NCI-H2081 (cell line): ENCODE measurements at places on chromosomes 5 and 9.

DNA sequence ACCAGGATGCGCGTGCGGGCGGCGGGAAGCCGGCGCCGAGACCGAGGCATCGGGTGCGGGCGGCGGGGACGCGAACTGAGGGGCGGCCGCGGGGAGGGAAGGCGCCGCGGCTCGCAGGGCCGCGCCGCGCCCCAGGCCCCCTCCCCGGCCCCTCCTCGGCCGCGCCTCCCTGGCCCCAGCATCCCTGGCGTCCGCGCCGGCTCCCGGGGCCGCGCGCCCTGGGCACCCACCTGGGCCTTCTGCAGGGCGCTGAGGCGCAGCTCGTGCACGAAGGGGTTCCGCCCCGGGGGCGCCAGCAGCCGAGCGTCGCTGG, 324 bp downstream of the LPCAT1 start:
- DNase-seq = peak; percentile 77

DNA sequence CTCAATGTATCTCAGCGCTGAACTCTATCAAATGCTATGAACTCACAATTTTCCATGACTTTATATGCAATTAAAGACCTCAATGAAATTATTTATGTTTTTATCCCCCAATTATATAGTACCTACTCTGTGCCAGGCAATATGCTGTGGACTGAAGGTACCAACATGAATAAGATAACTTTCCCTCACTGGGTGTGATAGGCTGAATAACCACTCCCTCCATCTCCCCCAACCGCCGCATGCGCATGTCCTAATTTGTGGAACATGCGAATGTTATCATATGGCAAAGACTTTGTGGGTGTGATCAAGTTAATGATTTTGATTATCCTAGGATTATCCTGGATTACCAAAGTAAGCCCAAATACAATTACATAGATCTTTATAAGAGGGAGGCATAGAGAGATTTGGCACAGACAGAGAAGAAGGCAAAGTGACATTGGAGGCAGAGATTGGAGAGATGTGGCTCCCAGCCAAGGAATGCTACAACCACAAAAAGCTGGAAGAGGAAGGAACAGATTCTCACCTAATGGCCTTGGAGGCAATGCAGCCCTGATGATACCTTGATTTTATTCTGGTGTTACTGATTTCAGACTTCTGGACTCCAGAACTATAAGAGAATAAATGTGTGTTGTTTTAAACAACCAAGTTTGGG, 149.1 kb upstream of the VCAN start:
- no peak for DNase-seq

- no peak for DNase-seq
Observed at GRCh38 chr5:158640593-158640980, 459.1 kb downstream of the EBF1 start.

GRCh38 chr5:10264604-10265003, 14.5 kb downstream of the CCT5 start:
- DNase-seq = no peak

- no peak for DNase-seq
Observed at GRCh38 chr9:112520069-112520468, 33.4 kb downstream of the KIAA1958 start.

- no peak for DNase-seq
Observed at GRCh38 chr9:121885345-121885901, 207.7 kb downstream of the TTLL11 start.

DNA sequence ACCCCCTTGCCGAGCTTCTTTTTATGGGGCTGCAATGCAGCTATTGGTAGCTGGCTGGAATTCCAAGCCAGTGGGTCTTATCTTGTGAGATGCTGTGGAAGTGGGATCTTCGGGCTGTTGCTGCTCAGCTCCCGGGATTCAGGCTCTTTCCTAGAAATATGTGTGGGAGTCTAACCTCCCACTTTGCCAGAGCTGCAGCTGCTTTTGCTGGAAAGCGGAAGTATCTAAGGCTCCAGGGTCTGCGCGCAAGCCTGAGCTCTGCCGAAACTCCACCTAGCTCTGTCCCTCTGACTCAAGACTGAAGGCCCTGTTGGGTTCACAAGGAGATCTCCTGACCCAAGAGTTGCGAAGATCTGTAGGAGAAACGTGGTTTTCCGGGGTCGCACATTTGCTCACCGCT, 151.1 kb upstream of the ANKRD55 start:
- DNase-seq = no peak

GRCh38 chr5:32003981-32004380, 170.1 kb downstream of the GOLPH3 start:
- no peak for DNase-seq

- DNase-seq = no peak
Observed at GRCh38 chr5:143021595-143021994, 251.4 kb downstream of the ARHGAP26 start.

DNA sequence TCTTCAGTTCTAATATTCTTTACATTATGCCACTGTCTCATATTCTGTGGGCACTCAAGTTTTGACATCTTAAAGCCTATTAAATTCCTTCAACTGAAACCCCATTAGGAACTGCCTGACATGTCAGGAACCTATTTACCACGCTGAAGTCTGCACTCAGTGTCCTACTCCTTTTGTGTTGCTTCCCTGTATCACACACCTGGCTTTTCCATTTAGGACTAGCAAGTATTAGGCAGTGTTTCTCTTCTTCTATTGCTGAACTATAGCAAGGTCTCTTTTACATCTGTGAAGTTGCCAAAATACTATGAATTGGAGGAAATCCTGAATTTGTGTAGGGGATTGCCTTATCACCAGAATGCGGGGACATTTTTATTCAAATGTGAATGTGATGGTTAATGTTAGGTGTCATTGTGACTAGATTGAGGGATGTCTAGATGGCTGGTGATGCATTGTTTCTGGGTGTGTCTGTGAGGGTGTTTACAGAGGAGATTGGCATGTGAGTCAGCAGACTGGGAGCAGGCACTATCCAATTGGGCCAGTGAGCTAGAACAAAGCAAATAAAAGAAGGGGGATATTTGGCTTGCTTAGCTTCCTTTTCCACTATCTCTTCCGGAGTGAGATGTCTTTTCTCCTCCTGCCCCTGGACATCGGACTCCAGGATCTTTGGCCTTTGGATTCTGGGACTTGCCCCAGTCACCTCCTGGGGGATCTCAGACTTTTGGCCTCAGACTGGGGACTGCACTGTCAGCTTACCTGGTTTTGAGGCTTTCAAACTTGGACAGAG, 21.2 kb upstream of the VCAN start:
- DNase-seq = no peak

- no peak for DNase-seq
Observed at GRCh38 chr9:135619599-135619886, 19.8 kb downstream of the GLT6D1 start.

DNA sequence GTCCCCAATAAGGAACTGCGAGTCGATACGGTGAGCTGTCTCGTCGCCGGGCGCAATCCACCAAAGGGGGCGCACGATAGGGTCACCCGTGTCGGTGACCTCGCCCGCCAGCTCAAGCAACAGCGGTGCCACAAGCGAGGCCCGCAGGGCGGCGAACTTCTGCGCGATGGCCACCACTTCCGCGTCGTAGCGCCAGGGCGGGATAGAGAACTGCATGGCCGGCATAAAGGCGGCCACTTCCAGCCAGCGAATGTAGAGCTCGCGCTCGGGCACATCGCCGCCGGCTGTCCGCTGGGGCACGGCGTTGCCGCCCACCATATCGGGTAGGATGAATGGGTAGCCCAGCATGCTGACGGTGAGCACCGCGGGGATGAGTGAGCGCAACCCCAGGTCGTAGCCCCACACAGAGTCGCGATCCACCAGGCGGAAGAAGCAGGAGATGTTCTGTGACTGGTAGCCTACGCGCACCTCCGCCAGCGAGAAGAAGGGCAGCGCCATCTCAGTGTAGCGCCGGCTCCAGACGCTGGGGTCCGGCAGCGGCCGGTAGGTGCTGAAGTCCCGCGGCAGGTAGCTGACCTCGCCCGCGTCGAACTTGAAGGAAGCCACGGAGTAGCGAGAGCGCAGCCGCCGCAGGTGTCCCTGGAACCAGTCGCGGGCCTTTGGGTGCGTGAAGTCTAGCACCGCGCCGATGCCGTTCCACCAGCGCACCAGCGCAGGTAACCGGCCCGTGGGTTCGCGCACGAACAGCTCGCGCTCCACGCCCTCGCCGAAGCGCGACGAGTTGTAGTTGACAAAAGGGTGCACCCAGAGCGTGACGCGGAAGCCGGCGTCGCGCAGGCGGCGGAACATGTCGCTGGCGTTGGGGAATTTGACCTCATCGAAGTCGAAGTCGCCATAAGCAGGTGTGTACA, 5.5 kb downstream of the MYORG start:
- DNase-seq = no peak

GRCh38 chr5:113213551-113214425, 221.0 kb downstream of the TSSK1B start:
- DNase-seq = no peak

DNA sequence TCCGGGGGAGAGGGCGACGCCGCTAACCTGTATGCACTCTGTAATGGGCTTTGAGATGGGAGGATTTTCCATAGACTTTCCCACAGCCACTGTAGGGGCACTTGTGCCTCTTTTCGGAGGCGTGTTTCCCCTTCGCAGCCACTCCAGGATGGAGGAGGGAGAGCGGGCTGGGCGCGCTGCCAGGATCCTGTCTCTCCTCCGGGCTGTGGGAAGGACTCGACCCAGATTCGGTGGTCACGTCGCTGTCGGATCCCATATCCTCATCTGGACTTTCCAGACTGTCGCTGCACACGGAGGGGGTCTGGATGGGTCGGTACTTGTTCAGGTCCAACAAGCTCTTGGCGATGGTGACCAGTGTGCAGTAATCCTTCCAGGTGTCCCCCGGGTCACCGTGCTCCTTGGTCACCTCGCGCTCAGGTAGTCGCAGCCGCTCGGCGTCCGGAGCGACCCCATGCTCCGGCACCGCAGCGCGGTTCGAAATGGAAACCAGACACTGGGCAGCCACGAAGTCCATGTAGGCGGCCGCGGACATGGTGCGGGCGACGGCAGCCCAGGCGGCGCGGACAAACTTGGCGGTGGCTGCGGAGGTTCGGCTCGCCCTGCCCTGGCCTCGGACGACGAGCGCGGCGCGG, 1.5 kb downstream of the KLF9 start:
- DNase-seq = peak; percentile 56

DNA sequence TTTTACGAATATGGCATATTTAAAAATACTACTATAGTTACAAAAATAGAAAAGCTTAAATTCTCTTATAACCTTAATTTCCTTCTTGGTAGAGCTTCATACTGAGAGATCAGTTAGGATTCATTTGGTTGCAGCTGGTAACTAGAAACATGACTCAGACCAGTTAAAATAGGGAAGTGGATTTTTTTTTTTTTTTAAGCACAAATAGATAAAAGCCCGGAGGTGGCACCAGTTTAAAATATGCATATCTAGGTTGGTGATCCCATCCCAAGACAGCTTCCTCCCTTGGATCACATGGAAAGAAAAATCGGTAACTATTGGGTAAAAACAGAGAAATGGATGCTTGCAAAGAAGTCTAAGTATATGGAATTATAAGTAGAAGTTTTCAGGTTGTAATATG, 1634.3 kb downstream of the MAT2B start:
- no peak for DNase-seq

GRCh38 chr5:65184780-65185179, 296.9 kb downstream of the ADAMTS6 start:
- peak; percentile 31 for DNase-seq

DNA sequence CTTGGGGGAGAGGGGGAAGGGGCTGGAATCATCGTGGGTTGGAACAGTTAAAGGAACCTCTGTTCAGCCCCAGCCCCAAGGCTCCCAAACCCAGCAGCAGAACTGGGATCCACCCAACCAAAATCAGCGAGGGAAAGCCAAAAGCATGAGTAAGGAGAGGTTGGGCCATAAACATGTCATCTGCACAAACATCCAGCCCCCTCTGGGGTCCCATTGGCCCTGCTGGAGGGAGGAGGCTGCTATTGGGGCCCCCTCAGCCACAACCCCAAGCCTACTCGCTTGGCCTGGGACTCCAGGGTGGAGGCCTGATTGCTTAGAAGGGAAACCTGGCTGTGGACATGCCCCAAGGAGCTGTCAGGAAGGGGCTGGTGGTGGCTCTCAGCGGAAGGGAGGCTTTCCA, 154.9 kb downstream of the FGF18 start:
- no peak for DNase-seq

GRCh38 chr5:664343-664993, 28.7 kb downstream of the TPPP start:
- DNase-seq = no peak

DNA sequence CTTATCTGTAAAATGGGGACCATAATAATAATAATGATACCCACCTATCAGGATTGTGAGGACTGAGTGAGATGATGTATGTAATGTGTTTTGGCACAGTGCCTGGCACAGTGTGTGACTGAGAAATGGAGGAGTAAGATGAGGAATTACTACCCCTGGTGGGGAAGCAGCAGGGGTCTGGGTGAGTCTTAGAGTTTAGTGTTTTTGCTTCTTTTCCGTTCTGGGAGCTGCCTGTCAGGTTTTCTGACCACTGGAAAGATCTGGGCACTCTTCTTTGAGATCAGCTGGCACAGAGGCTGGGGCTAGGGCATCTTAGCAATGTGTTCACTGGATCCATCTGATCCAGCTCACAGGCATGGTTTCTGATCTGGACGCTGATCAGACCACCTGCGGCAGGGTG, 8.5 kb downstream of the LCP2 start:
- DNase-seq = no peak

- DNase-seq = no peak
Observed at GRCh38 chr9:16247188-16247875, 623.1 kb downstream of the BNC2 start.

DNA sequence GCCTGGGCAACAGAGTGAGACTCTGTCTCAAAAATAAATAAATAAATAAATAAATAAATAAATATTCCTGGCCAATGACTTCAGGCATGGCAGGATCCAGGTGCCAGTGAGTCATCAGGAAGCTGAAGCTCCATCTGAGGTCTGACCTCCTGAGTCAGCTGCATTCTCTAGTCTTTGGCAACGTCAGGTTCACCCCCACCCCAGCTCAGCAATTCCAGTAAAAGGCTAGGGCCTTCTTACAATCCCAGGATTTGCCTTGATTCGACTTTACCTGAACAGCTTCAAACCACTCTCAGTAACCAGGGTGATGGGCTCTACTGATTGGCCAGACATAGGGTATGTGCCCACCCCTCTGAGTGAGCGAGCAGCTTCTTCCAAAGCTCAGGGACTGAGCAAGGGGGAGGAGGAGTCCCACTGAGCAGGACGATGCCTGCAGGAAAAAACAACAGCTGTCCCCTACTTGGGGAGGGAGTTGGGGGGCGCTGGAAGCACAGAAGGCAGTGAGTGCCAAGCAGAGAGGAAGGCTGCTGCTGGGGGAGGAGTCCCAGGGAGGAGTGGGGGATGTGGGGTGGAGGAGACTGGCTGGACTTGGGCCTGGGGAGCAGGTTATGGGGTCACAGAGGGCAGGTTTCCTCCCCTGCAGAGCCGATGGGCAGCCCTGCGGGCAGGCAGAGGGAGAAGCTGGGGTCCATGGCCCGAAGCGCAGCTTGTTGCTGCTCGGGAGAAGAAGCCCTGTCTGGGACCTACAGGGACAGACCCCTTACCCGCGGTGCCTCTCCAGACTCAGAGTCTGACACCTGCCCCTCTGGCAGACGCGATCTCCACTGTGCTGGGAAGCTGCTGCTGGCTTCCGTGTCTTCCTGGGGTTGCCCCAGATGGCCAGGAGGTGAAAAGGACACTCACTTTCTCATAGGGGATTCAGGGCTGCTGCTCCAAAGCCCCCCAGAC, 25.9 kb upstream of the UNC5A start:
- no peak for DNase-seq
